ENCODE measurements at places on chromosomes 12 and 14. TPM values are rescaled to one million over a fixed set of nuclear protein-coding genes. Genes with fewer than 3 reads are reported as not detected.

GRCh38 chr12:89414851-89415250 lies 62.5 kb upstream of the DUSP6 start:
- no peak for DNase-seq

- no peak for DNase-seq
Measured at GRCh38 chr12:60174941-60175340, 579.1 kb downstream of the SLC16A7 start.

- DNase-seq = no peak
Measured at GRCh38 chr14:52327374-52328226, 13.5 kb downstream of the PTGER2 start.

DNA sequence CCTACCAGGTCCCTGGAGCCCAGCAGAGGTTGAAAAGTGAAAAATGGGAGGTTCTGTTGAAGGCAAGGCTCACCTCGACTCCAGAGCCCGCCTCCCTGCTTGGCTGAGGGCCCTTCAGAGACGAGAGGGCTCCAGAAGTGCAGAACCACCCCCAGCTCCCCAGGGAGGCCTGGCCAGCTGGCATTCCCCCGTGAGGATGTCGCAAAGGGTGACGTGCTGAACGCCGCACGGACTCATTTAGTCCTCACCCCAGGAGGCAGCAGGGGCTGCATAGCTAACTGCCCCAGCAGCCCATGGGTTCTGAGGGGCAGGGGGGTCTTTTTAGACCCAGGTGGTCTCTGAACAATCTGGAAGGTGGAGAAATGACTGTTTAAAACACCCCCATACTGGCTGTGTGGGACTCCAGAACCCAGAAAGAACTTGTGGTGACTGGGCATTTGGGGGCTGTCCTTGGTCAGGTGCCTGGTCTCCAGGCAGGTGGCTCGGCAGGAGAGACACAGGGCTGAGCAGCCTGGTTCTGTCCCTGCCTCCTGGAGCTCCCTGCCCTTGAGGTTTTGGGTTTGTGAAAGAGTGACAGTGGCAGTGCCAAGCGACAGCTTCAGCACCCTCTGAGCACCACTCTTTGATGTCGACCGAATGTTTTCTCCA lies 32.0 kb downstream of the ANAPC7 start:
- DNase-seq = no peak

DNA sequence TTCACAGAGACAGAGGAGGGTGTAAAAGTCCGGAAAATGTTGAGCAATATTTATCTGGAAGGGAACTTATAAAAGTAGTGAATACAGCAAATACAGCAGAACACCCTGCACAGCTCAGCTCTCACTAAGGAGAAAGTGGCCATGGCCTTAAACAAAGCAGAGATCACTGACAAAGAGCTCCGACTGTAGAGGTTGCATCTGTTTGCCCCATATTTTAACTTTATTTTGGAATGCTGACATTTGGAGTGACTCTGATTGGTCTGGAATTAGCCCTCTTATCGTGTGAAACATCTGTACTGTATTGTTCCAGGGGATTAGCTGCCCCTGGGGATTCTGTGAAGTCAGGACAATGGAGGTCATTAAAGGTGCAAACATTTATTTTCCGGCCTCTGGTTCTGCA lies 1275.7 kb upstream of the FLRT2 start:
- no peak for DNase-seq

The DNAI7 gene
- polyA plus RNA-seq = 1.8 TPM
